NCI-H1092 (cell line): ENCODE measurements at places on chromosomes 4 and X.

DNA sequence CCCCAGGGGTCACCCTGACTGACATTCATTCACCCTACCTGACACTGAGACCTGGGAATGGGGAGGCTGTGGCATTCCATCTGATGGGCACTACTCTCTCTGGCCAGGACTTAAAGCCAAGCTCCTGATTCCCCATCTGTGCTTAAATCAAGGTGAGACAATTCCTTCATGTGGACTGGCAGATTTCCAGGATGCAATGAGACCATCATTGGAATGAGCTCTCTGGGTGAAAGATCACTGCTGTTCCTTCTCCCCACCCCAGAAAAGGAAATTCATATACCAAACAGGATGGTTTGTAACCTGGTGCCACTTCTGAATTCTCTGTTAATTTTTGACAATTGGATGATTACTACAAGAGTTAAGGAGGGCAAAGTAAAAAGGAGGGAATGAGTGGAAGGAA is 354.8 kb downstream of the MID1IP1 start:
- no peak for DNase-seq

DNA sequence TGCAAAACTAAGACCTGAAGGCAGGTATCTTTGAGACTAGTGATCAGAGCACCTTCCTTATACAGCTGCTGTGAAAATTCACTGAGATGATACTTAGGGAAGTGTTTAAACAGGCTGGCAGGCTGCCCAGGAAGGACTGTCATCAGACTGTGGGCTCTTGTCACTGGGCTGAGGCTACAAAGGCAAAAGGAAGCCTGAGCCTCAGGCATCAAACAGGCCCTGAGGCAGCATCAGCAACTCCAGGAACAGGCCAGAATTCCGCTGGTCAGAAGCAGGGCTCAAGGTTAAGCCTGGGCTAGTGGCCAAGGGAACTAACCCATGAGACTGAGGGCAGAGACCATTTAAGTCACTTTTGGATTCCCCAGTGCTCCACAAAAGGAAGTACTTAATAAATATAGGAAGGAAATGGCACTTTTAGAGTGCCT is 12.8 kb downstream of the PJA1 start:
- DNase-seq = peak; percentile 55

- DNase-seq = no peak
Observed at GRCh38 chr4:107036584-107037198, 578 bp upstream of the DKK2 start.

DNA sequence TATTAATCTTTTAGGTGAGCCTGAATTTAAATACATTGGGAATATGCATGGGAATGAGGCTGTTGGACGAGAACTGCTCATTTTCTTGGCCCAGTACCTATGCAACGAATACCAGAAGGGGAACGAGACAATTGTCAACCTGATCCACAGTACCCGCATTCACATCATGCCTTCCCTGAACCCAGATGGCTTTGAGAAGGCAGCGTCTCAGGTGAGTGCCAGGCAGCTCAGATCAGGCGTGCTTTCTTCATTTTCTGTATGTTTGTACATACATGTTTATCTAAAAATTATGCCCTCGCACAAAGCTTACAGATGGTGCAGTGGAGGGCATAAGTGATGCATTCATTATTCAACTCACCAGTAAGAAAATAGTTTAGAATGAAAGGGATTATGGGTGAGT is 85.6 kb downstream of the CPE start:
- DNase-seq = no peak

DNA sequence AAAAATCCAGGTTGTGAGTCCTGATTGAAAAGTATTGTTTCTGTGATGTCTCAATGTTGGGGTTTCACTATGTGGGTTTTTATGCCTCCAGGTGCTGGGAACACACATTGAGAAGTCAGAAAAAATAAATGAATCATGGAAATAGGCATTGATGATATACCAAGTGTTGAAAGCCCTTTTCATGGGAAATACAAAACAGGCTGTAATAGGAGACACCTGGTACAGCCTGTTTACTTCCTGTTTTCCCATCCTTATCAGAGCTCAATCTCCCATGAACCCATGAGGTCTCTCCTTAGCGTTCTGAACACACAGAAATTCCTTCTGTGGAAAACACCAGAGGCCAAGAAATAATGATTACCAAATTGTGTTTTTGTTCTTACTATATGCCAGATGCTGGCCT is 106.3 kb upstream of the BOD1L1 start:
- DNase-seq = no peak
